ENCODE measurements at places on chromosomes 11 and 22.

DNA sequence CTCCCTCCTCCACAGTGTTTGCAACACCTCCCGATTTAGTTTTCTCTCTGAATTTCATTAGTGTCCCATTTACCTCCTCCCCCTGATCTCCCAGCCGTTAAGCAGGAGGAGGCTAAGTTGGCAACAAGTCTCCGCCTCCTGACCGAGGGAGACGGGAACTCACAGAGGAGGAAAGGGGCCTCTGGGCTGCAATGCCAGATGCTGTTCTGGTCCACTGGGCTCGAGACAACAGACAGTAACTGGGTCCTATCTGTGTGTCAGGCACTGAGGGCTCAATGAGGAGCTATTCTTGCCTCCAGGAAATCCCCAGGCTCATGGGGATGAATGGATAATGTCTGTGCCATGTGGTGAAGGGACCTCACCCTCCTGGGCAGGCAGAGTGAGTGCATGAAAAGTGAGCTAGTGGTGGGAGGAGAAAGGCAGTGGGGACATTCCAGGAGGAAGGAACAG lies 228.1 kb downstream of the TENM4 start:
- no peak for DNase-seq

DNA sequence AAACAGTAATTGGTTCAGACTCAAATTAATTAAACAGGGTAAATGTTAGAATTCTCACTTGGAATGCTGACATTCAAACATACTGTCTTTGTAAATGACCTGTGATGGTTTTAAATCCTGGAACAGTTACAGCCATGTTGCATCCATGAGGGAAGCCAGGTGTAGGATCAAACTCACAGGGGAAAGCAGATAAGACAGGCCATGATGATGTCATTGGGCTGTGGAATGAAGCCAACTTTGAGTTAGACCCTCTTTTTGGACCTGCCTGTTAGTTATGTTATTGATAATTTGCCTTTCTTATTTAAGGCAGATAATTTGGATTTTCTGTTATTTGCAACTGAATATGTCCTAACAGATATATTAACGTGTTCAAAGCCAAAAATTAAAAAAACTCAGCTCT lies 39.3 kb upstream of the ABTB2 start:
- no peak for DNase-seq

DNA sequence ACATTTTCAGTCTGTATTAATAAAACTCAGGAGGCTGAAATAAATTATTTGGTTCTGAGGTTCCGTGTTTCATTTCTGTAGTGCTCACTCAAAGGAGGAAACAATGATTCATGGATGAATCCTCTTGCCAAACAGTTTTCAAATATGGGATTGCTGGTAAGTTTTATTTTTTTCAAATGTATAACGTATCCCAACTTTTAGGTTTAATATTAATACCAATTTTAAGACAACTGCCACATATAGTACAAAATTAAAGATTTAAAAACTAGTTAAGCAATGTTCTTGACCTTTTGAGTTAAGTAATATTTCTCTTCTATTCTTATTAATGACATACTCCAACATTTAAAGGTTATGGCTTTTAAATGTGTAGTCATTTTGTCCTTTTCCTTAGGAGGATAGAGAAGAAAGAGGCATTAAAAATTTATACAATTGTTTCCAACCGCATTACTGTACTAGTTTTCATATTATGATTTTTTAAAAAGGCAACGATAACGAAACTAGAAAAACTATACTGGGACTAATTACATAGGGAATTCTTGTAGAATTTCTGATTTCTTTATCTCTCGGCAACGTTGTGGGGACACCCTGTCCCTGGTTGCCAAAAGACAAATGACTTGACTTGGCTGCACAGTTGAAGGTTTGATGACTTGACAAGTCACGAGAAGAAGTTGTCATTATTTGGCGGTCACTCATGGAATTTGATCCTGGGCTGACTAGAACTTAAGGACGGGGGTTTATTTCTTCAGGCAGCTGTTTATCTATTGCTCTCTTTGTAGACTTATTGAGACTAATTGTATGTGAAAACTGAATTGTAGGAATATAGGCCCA lies 69.1 kb upstream of the ADSL start:
- no peak for DNase-seq

- DNase-seq = no peak
Measured at GRCh38 chr11:27215471-27216269, 147.3 kb downstream of the CCDC34 start.

DNA sequence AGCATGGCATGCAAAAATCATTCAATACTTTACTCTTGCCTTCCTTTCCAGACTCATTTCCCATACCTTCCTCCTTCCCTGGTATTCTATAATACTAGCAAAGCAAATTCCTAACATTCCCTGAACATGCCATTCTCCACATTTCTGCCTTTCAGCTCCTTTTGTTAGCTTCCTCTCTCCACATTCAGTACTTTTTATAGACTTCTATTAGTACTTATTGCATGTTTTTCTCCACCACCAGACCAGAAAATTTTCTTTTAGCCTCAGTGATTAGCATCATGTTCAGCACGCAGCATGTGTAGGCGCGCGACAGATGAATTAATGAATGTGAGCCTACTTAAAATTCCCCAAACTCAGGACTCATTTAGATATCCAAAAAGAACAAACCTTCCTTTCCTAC lies 935.3 kb downstream of the DLG2 start:
- no peak for DNase-seq

- no peak for DNase-seq
Measured at GRCh38 chr11:34226210-34226609, 120.8 kb downstream of the NAT10 start.

DNA sequence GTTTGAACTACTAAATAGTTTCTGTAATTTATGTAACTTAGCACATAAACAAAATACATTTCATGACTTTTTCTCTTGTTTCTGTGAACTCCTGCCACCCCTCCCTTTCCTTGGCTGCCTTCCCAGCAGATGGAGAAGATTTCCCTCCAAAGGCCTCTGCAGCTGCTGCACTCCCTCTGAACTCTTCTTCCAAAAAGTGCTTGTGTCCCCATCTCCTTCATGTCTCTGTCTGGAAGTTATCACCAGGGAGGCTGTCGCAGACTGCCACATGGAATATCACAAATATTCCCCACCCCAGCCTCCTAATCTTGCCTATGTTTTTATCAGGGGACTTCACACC lies 1068.3 kb downstream of the OPCML start:
- DNase-seq = no peak

DNA sequence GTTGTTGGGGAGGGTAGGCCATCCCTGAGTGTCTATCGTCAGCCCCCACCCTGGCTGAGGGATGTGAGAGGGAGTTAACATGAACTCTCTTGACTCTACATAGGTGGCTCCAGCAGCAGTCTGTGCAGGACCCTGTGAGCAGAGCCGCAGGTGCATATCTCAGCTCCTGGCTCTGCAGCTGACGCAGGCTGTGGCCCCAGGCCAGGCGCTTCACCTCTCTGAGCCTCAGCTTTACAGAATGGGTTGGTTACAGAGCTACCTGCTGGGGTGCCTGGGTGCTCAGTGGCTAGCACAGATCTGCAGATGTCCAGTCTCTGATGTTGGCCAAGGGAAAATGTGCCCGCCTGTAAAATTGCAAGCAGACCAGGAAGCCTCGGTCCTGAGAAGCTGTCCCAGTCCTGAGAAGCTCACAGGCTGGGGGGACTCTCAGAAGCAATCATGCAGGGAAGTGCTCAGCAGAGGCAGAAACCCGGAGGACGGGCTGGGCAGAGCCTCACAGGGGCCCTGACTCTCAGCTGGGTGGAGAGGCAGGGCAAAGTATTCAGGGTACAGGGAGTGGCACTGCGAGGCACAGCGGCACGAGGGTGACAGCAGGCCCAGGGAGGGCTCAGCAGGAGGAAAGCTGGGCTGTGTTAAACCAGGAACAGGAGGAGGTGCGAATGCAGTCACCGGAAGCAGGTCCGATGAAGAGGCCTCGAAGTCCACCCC lies 15.9 kb upstream of the LRP5 start:
- no peak for DNase-seq

DNA sequence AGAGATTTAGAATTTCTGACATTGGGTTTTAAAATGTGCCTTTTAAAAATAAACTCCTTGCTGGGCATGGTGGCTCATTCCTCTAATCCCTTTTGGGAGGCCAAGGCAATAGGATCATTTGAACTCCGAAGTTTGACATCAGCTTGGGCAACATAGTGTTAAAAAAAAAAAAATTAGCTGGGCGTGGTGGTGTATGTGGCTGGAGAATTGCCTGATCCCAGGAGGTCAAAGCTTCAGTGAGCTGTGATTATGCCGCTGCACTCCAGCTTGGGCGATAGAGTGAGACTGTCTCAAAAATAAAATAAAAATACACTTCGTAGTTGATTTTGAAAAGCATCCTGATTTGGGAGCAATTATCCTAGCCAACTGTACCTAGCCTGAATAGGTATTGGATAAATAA lies 3.4 kb upstream of the APLP2 start:
- no peak for DNase-seq

GRCh38 chr11:36363361-36364268 lies 67.5 kb downstream of the PRR5L start:
- no peak for DNase-seq

DNA sequence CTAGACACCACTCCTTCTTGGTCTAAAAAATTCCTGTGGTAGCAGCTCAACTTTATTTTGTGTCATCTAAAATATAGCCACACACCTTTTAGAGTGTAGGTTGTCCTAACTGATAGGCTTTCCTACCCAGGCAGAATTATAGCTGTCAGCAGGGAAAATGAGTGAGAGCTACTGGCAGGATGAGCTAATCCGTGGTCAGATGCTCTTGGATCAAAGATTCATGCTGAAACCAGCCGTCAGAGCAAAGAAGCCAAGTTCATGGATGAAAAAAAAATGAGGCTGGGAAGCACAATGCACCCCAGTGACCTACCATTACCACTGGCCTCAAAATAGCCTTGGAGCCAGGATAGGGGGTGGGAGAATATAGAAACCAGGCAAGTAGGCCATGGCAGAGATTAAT lies 113.1 kb upstream of the BLID start:
- DNase-seq = no peak

- no peak for DNase-seq
Measured at GRCh38 chr22:35690001-35690400, 27.7 kb upstream of the APOL5 start.

DNA sequence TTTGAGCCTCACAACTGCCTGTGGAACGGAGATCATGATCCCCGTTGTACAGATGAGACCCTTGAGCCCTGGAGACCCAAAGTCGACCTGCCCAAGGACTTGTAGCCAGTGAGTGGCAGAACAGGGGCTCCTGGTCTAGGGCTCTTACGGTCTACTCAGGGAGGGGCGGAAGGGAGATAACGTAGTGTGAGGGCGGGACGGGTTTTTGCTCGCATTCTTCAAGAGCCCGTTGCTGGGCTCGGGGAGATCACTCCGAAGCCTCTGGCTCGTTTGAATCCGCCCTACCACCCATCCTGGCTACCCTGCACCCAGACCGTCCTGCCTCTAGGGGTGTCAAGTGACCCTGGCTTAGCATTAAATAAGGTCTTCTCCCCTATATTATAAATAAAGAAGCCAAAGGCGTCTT lies 639 bp downstream of the CRY2 start:
- DNase-seq = no peak

- DNase-seq = no peak
Measured at GRCh38 chr22:48204296-48204695, 1441.8 kb downstream of the TBC1D22A start.

- no peak for DNase-seq
Measured at GRCh38 chr11:60764879-60765278, 8.2 kb downstream of the MS4A15 start.

DNA sequence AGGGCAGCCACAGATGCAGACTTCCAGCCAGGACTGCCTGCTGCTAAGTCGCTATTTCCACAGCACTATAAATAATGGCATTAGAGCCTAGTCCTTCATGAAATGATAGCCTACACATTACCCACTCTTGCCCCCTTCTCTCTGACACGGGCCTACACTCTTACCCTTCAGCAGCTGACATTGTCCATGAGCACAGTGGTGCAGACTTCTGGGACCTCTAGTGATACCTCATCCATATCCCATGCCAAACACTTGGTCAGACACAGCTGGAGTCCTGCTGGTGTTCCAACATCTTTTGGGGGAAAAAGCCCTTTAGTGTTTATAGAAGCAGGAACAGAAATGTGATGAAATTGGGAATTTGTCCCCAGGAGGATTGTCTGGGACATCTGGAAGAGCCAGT lies 43.4 kb upstream of the RAB1B start:
- no peak for DNase-seq

DNA sequence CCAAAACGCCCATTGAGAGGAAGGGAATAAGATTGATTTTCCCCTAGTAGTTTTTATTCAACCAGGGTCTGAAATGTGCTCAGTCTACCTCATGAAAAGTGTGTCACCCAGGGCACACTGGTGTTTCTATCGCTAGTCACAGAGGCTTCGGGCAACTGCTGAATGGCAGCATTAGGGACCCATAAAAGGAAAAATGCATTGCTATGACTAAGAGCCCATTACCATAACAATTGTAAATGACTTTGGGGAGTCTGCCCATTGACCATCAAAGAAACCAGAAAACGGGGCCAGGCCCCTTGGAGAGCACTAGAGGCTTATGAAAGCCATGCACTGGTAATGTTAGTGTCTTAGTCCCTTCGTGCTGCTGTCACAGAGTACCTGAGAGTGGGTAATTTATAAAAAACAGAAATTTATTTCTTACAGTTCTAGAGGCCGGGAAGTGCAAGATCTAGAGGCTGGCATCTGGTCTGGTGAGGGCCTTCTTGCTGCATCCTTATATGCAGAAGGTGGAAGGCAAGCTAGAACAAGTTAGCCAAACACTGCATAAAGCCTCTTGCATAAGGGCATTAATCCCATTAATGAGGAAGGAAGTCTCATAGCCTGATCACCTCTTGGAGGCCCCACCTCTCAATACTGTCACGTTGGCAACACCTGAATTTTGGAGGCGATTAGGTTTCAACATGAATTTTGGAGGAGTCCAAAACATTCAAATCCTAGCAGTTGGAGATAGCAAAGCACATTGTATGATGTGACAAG lies 306.7 kb downstream of the ST3GAL4 start:
- no peak for DNase-seq

GRCh38 chr11:19886498-19886897 lies 173.9 kb downstream of the NAV2 start:
- no peak for DNase-seq

DNA sequence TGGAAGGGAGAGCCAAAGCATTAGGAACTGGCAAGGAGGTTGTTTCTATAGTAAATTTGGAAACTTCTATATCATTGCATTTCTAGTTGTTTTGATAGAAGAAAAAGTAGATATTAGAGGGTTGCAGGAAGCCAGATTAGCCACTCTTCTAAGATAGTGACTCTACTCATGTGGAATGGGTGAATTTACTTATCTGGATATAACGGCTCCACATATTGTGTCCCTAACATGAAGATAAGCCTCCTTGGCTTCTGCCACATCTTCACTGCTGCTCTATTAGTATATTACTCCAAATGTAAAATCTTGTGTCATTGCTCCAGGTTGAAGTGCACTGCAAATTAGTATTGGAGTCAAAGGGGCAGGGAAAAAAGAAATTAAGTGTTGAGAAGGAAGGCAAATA lies 283.3 kb downstream of the CASP12 start:
- no peak for DNase-seq

- DNase-seq = no peak
Measured at GRCh38 chr22:31248965-31249958, 37.2 kb downstream of the LIMK2 start.

- no peak for DNase-seq
Measured at GRCh38 chr11:68418648-68419047, 41.9 kb upstream of the PPP6R3 start.

Data from NCI-H1694 (cell line).